ENCODE measurements at places on chromosomes 13 and 19.

- no peak for DNase-seq
- H3K27me3 ChIP-seq = no peaks in the 10 kb centered on the region
- H3K4me1 ChIP-seq = peaks cover 78% of the 10 kb centered on the region
- H3K4me3 ChIP-seq = no peak overlapping the region
Observed at GRCh38 chr19:49432141-49433073, 7.2 kb downstream of the GFY start.

- no peak for DNase-seq
- H3K27me3 ChIP-seq = peaks cover 17% of the 10 kb centered on the region
- no peaks in the 10 kb centered on the region for H3K4me1 ChIP-seq
- no peak overlapping the region for H3K4me3 ChIP-seq
- no peak overlapping the region for H3K27ac ChIP-seq
Observed at GRCh38 chr19:31270897-31271296, 78.3 kb downstream of the TSHZ3 start.

DNA sequence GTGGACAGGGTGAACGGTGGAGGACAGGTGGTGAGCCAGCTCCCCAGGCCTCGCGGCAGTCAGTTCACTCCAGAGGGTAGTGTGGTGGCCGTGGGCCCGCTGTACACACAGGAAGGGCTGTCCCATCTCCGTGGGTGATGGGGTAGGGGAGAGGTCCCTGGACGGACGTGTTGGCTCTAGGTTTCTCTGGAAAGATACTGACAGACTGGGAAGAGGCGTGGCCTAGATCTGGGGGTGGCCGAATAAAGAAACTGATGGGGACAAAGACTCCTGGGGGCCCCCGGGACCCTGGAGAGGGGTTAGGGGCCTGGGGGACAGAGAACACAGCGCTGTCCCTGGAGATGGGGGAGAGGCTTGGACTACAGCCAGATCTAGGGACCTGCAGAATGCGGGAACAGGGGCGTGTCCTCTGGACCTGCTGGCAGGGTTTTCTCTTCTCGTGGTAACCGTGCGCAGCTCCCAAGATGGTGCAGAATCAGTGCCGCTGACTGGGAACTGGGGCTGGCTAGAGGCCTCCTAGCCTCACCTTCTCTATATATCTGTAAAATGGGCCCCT lies 4.0 kb upstream of the PRAM1 start:
- peak overlapping the region; percentile 40 for H3K4me3 ChIP-seq
- peaks cover 2% of the 10 kb centered on the region for H3K36me3 ChIP-seq
- no peaks in the 10 kb centered on the region for H3K27me3 ChIP-seq

DNA sequence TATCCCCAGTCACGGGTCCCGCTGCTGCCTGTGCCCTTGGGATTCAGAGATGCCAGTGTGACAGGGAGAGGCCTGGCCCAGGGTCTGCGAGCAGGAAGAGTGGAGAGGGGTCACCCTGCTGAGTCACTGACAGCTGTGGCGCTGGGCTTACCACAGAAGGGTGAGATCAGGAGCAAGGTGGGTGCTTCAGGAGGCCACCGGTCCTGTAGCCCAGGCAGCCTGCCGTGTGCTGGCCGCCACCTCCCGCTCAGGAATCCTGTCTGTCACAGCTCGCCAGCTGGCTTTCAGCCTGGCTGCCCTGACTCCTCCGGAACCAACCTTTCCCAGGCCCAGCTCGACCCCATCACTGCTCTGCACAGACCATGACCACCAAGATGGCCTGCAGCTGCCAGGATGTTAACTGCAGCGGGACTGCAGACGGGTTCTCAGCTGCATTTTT lies 25.3 kb downstream of the NAXD start:
- peaks cover 85% of the 10 kb centered on the region for H3K36me3 ChIP-seq
- no peak overlapping the region for H3K27ac ChIP-seq
- no peak overlapping the region for H3K4me3 ChIP-seq
- no peaks in the 10 kb centered on the region for H3K27me3 ChIP-seq
- H3K4me1 ChIP-seq = no peaks in the 10 kb centered on the region

DNA sequence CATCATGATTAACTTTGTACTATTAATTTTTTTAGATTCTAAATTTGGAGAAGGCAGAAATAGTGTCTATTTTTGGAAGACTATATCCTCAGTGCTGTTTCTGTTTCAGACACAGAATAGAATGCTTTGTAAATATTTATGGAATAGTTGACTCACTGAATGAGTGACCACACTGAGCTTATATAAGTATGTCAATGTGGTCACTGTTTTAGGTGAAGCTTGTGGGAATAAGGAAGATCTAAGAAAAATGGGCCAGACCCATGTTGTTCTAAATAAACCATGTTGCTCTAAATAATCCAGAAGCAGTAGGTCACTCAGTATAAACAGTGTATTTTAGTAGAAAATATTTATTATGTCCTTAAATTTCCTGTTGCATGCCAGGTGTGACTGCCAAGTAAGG lies 45.5 kb upstream of the DACH1 start:
- no peaks in the 10 kb centered on the region for H3K4me1 ChIP-seq
- H3K4me3 ChIP-seq = no peak overlapping the region
- no peak for DNase-seq
- no peaks in the 10 kb centered on the region for H3K27me3 ChIP-seq
- no peaks in the 10 kb centered on the region for H3K36me3 ChIP-seq

- no peak overlapping the region for H3K27ac ChIP-seq
- no peaks in the 10 kb centered on the region for H3K4me1 ChIP-seq
- H3K36me3 ChIP-seq = no peaks in the 10 kb centered on the region
- no peak for DNase-seq
- H3K27me3 ChIP-seq = no peaks in the 10 kb centered on the region
- H3K4me3 ChIP-seq = no peak overlapping the region
Observed at GRCh38 chr13:75445717-75446499, 36.1 kb downstream of the TBC1D4 start.

GRCh38 chr19:46756544-46756888 lies 10.3 kb upstream of the STRN4 start:
- no peak for DNase-seq

DNA sequence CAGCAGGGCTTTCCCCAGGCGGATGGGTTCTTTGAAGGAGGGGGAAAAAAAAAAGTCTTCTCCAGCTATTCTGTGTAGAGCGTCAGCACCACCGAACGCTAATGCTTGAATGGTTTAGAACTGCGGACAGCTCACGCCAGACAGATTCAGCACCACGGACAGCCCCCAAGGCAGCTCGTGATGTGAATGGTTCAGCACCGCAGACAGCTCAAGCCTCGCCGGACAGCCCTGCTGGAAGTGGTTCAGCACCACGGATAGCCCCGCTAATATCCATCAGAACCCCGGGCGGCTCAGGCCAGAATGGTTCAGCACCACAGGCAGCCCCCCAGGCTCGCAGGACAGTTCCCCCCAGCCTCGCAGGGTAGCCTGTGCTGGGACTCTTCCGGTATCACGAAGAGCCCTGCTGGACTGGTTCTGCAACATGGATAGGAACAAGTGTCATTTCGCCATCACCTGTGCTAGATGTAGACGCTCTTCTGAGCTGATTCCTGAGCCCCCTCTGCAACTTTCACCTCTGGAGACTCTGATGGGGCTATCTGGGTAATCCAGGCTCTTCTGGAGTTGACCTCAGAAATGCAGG lies 4.9 kb upstream of the SMIM17 start:
- H3K36me3 ChIP-seq = no peaks in the 10 kb centered on the region
- DNase-seq = peak; percentile 56
- H3K27ac ChIP-seq = no peak overlapping the region

GRCh38 chr13:107866941-107867623 lies 348.3 kb downstream of the LIG4 start:
- peaks cover 28% of the 10 kb centered on the region for H3K27me3 ChIP-seq
- H3K36me3 ChIP-seq = no peaks in the 10 kb centered on the region
- H3K4me3 ChIP-seq = peak overlapping the region; percentile 48
- H3K27ac ChIP-seq = no peak overlapping the region

DNA sequence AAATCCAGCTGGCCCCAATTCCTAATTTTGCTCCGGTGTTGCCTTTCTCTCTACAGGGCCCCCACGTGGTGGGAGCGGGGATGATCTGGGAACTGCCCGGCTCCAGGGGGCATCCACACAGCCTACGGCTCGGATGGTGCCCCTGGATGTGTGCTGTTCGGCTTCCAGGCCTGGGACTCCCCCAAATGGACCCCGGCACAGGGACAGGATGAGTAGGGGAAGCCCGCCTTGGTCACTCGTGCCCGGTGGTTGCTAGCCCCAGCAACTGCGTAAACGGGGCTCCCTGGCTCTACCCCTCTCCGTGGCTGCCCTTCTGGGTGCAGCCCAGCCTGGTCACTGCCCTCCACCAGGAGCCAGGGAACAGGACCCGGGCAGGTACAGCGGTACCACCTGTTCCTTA lies 111.5 kb downstream of the TEX26 start:
- no peak overlapping the region for H3K4me3 ChIP-seq
- no peak overlapping the region for H3K27ac ChIP-seq
- H3K27me3 ChIP-seq = no peaks in the 10 kb centered on the region
- H3K4me1 ChIP-seq = peaks cover 5% of the 10 kb centered on the region
- no peaks in the 10 kb centered on the region for H3K36me3 ChIP-seq

GRCh38 chr13:43684963-43685725 lies 101.6 kb downstream of the ENOX1 start:
- no peak overlapping the region for H3K4me3 ChIP-seq
- no peak for DNase-seq

DNA sequence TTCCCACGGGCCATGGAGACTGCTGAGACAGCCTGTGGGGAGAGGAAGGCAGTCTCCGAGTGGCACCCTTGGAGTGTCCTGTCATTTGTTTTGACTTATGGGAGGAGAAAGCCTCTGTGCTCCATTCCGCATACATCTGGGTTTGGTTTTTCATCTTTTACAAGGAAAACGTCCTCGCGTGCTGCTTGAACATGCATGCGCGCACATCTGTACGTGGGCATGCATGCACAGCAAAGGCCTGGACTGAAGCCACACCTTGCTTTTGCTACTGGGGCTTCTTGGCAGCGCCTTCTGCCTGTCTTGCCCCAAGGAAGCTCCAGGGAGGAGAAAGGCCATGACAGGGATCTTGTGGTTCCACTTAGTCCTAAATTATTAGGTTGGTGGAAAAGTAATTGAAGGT lies 44.0 kb downstream of the SUGP2 start:
- no peaks in the 10 kb centered on the region for H3K4me1 ChIP-seq
- H3K27me3 ChIP-seq = peaks cover 7% of the 10 kb centered on the region
- no peak overlapping the region for H3K4me3 ChIP-seq
- H3K36me3 ChIP-seq = peaks cover 32% of the 10 kb centered on the region
- H3K27ac ChIP-seq = no peak overlapping the region

- H3K27me3 ChIP-seq = no peaks in the 10 kb centered on the region
- peak overlapping the region; percentile 70 for H3K27ac ChIP-seq
- peaks cover 15% of the 10 kb centered on the region for H3K4me1 ChIP-seq
- no peak for DNase-seq
- H3K36me3 ChIP-seq = no peaks in the 10 kb centered on the region
- H3K4me3 ChIP-seq = peak overlapping the region; percentile 63
Observed at GRCh38 chr13:31200637-31200971, 829 bp downstream of the B3GLCT start.

DNA sequence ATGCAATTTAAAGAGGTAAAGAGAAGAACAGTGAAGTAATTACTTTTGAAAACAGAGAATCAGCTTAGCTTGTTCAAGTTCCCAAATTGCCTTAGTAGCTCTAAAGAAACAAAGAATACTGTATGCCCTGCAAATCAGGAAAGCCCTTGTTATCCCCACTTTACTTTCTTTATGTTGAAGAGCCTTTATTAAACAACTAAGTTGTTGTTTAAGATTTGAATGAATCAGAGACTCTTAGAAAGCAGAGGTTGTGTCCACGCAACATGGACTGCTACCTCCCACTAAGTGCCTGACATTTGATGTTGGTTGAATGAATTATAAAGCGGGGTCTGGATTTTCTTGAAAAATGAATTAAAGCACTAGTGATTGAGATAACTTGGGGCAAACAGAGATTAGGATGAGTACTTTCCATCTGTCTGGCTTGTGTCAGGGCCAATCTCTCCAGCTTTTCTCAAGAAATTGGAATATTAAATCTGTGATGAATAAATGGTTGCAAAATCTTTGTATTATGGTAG lies 214.7 kb downstream of the POSTN start:
- DNase-seq = no peak
- no peaks in the 10 kb centered on the region for H3K27me3 ChIP-seq
- H3K36me3 ChIP-seq = no peaks in the 10 kb centered on the region
- H3K4me3 ChIP-seq = no peak overlapping the region
- no peaks in the 10 kb centered on the region for H3K4me1 ChIP-seq

DNA sequence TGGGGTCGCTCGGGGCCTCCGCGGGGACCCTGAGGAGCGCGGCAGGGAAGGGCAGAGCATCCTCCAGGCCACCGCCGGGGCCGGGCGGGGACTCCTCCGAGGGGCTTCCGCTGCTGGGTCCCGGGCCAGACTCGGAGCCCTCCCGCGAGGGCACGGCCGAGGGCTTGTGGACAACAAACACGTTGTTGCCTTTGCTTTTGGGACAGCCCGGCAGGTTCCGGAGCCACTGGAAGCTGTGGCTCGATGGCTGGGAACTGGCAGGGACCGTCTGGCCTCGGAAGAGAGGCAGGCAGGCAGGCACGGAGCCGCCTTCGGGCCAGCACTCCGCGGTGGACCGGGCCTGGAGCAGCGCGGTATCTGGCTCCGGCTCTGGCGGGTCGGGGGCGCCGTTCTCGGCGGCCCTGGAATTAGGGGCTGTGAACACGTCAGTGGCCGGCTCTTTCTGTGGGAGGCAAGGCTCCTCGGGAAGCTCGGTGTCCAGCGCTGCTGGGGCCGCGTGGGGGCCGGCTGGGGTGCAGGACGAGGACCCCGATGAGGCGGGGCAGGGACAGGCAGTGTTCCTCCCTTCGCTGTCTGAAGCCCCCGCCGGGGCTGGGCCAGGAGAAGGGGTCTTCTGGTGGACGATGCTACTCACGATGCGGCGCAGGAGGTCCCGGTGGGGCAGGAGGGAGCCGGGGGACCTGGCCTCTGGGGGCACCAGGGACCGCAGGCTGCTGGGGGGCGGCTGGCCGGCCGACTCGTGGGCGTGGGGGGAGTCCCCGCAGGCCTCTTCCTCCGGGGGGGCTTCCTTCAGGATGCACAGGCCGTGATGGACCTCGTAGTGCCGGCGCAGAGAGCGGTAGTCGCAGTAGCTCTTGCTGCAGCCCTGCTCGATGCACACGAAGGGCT lies 27.6 kb downstream of the ZNF541 start:
- H3K4me3 ChIP-seq = no peak overlapping the region
- no peak for DNase-seq
- H3K4me1 ChIP-seq = peaks cover 20% of the 10 kb centered on the region
- H3K27me3 ChIP-seq = peaks cover 28% of the 10 kb centered on the region

- H3K36me3 ChIP-seq = no peaks in the 10 kb centered on the region
- H3K27ac ChIP-seq = no peak overlapping the region
- H3K27me3 ChIP-seq = no peaks in the 10 kb centered on the region
- no peak overlapping the region for H3K4me3 ChIP-seq
- no peaks in the 10 kb centered on the region for H3K4me1 ChIP-seq
Observed at GRCh38 chr19:21496876-21497275, 8.5 kb upstream of the ZNF429 start.

- H3K36me3 ChIP-seq = no peaks in the 10 kb centered on the region
- DNase-seq = no peak
- H3K4me3 ChIP-seq = no peak overlapping the region
Observed at GRCh38 chr13:113746671-113747070, 12.4 kb upstream of the TMEM255B start.

- H3K4me3 ChIP-seq = no peak overlapping the region
- DNase-seq = no peak
- peaks cover 73% of the 10 kb centered on the region for H3K36me3 ChIP-seq
- H3K27me3 ChIP-seq = no peaks in the 10 kb centered on the region
- peaks cover 2% of the 10 kb centered on the region for H3K4me1 ChIP-seq
Observed at GRCh38 chr19:17772172-17772571, 20.9 kb downstream of the FCHO1 start.

- no peak overlapping the region for H3K4me3 ChIP-seq
- no peaks in the 10 kb centered on the region for H3K4me1 ChIP-seq
- H3K27me3 ChIP-seq = no peaks in the 10 kb centered on the region
Observed at GRCh38 chr13:24124789-24125476, 35.6 kb upstream of the SPATA13 start.
